Fibroblast of skin of back (primary cell): ENCODE measurements at places on chromosomes 16 and 17.

DNA sequence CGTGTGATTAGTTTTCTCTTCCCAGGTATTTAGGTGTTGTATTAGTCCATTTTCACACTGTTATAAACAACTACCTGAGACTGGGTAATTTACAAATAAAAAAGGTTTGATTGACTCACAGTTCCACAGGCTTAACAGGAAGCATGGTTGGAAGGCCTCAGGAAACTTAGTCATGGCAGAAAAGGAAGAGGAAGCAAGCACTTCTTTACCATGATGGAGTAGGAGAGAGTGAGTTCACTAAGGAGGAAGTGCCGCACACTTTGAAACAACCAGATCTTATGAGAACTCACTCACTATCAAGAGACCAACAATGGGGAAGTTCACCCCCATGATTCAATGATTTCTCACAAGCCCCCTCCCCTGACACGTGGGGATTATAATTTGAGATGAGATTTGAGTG is 1343.7 kb upstream of the GOT2 start:
- no peak for DNase-seq

- DNase-seq = no peak
These were observed 8.8 kb upstream of the ZNF263 start for GRCh38 chr16:3274490-3274889.

GRCh38 chr17:10314329-10314728 is 58.5 kb downstream of the MYH13 start:
- DNase-seq = no peak

- no peak for DNase-seq
These were observed 38.2 kb upstream of the ARL6IP1 start for GRCh38 chr16:18839555-18839954.

DNA sequence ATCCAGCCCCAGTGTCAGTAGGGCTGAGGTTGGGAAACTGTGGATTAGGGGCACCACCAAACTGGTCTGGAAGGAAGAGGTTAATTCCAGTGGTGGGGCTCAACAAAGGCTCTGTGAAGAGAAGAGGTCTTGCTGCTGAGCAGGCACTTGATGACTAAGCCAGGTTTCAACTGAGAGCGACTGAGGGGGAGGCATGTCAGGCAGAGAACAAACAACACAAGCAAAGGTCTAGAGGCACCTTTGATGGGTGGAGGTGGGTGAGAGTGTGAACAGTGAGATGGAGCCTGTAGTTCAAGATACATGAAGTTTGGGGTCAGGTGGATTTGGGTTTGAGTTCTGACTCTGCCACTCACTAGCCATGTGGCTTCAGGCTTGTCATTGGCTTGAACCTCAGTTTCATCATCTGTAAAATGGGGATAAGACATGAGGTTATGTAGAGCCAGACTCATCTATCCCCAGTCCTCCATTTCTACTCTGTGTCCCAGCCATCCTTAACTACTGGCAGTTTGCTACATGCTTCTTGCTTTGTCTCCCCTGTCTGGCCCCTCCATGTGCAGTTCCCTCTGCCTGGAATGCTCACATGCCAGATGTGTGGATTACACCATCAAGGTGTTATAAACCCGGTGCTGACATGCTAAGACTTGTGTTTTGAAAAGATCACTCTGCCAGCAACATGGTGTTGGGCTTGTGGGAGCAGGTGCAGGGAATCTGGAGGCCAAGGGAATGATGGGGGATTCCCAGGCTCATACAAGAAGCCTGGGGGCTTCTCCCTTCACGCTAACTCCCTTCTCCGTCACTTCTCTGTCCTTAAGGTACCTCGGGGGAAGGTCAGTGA is 3.0 kb upstream of the RMI2 start:
- no peak for DNase-seq
